Activated CD8-positive, alpha-beta T cell treated with anti-CD3 and anti-CD28 coated beads for 36 hours (primary cell): ENCODE measurements at places on chromosomes 1 and 21. TPM values are rescaled to one million over a fixed set of nuclear protein-coding genes. Genes with fewer than 3 reads are reported as not detected.

DNA sequence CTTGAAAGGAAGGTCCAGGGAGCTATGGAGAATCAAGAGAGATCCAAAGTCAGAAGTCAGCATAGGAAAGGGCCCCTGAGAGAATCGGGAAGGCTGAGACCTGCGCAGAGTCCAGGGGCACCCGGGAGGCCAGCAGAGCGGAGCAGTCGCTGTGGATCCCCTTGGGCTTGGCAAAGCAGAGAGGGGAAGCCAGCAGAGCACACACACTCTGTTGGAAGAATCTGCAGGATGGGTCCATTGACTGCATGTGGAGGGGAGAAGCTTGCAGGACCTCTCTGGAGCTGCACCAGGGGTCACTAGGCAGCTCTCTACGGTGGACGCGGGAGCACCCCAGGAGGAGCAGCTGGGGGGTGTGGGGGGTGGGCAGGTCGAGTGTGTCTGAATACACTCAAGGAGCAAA, 6.4 kb downstream of the RIPK4 start:
- no peak for DNase-seq

- no peak for DNase-seq
These were observed 36.3 kb downstream of the GPR161 start for GRCh38 chr1:168100315-168101002.

- peak; percentile 42 for DNase-seq
These were observed 3.2 kb downstream of the LRRC8C start for GRCh38 chr1:89635825-89636815.

GRCh38 chr1:238485057-238485911, 594.6 kb upstream of the ZP4 start:
- DNase-seq, result no peak

GRCh38 chr1:47689894-47690293, 252.1 kb downstream of the FOXD2 start:
- no peak for DNase-seq

DNA sequence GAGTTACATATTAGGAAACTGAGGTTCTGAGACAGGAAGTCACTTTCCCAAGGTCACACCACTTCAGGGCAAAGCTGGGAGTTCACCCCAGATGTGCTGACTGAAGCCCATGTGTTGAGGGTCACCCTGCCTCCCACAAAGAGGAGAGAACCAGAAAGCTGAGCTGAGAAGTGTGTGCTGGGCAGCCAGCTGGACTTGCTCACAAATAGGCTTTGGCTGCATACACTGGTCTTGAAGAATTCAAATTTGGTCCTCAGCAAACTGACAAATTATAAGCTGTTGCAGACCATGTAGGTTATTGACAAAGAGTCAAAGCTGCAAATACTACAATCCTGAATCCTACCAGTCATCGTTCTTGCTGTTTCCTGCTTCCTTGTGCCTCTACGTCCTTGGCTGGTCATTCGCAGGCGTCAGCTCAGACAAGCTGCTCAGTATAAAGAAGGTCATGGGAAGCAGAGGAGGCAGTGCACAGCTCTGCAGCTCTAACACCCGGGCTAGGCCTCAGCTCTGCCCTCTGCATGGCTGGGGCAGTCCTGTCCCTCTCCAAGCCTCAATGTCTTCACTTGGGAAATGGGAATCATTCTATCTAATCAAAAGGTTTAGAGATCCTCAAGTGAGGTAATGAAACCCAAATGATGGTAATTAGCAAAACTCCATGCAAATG, 40.0 kb downstream of the CDCP2 start:
- DNase-seq, result no peak

DNA sequence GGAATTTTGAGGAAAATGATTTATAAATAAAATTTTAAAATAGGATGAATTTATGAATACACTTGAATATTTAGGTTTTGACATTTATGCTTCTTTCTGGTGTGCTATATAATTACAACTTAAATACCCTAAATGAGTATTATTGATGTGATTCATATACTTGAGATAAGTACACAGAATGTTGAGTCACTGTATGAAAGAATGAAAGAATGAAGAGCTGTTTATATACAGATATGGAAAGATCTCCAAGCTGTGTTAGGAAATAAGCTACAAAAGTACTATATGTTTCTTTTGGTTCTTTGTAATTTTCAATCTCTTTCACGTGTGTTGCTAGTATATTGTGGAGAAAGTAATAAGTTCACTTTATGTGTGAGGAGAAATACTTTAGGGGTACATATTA, 147.2 kb downstream of the RASAL2 start:
- no peak for DNase-seq

GRCh38 chr1:217369996-217370551, 260.8 kb downstream of the GPATCH2 start:
- no peak for DNase-seq

LCE1D gene
- not detected for total RNA-seq

HPCAL4 gene
- total RNA-seq, result 2.8 TPM
